ENCODE measurements at places on chromosomes 1 and 21.
A peak's percentile ranks its signal among the peaks of the same experiment; 100 is the strongest.

GRCh38 chr1:157233131-157233530, 94.9 kb upstream of the ETV3 start:
- no peak for DNase-seq

- DNase-seq, result no peak
Measured at GRCh38 chr1:61419196-61419595, 305.7 kb downstream of the TM2D1 start.

DNA sequence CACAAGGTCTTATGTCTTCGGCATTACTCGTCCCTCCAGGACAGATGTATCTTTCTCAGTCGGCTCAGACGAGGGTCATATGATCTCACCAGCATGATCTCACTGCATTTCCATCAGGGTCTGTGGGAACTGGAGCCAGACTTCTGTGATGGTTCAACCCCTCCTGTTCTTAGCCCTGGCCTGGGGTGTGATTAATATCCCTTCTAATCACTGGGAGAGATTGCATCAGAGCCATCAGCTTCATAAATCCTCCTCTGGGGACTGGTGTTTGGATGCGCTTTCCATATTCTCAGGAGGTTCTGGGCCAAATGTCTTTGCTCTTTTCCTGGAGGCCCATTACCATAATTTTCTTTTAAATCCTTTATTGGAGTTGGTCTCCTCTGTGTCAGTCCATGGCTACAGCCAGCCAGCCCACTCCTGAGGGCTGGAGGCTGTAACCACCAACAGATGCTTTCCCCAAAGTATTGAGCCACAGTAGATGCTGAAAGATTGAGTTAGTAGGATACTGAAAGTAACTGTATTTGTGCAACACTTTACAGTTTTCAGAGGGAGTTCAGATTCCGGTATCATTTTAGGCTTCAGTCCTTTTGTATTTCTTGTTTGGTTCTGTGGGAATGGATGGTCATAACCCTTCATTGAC, 20.0 kb downstream of the CACNA1E start:
- DNase-seq, result no peak

GRCh38 chr1:24251501-24251900, 64.4 kb upstream of the IFNLR1 start:
- no peak for DNase-seq

DNA sequence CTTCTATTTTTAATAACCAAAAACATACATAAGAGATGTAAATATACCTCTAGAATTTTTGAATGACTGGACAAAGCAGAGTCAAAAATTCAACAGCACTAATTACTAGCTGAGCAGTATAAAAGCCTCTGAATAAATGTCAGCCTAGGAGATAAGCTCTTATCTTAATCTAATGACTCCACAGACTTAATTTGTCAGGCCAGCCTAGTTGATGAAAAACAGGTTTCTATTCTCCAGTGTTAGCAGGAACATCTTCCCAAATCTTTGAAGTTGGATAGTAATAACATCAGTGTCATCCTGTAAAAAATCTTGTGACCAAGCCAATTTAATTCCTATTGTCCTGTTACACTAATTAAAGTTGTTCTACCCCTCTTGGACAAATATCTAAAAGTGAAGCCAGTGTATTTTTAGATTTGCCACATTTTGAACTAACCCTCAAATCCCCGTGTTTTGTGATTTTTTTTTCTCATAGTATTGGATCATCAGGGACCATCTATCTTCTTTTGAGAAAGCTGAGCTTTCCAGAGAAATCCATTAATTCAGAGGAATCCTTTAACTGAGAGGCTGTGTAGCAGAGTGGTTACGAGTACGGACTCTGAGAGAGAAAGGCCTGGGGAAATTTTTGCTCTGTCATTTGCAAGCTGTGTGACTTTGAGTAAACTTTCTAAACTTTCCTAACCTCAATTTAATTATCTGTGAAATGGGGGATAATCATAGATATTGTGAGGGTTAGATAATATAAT, 41.2 kb downstream of the LMO4 start:
- no peak for DNase-seq

- DNase-seq, result peak; percentile 20
Measured at GRCh38 chr21:38219049-38219628, 37.7 kb upstream of the KCNJ15 start.
